Myometrial cell (primary cell): ENCODE measurements at places on chromosomes 1 and 21. TPM values are rescaled to one million over a fixed set of nuclear protein-coding genes. Genes with fewer than 3 reads are reported as not detected.

Gene SPRR5
- not detected in 2 replicates for total RNA-seq

Gene CHIA
- total RNA-seq = not detected in 2 replicates

Gene COL8A2
- 6.2 and 9.2 TPM in 2 replicates for total RNA-seq

Gene CNTN2
- total RNA-seq = not detected in 2 replicates
